ENCODE measurements at places on chromosomes 12 and 14.

DNA sequence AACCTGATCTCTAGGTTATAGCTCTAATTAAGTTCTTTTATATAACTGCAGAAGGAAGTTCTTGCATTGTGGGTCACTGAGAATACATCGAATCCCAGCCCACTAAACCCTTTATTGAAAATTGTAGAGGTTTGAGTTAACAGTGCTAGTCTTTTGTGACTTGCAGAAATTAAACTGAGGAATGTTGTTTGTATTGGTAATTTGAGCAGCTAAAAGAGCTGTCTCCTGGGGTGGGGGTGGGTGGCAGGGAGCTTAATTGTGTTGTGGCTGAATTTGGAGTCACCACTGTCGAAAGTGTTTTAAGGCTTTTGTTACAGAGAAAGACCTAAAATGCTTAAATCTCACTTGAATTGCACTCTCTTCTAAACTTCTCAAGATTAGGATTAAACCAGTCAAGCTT lies 3.2 kb upstream of the COX8C start:
- no peak for DNase-seq

GRCh38 chr12:85266356-85266755 lies 13.7 kb upstream of the ALX1 start:
- no peak for DNase-seq

DNA sequence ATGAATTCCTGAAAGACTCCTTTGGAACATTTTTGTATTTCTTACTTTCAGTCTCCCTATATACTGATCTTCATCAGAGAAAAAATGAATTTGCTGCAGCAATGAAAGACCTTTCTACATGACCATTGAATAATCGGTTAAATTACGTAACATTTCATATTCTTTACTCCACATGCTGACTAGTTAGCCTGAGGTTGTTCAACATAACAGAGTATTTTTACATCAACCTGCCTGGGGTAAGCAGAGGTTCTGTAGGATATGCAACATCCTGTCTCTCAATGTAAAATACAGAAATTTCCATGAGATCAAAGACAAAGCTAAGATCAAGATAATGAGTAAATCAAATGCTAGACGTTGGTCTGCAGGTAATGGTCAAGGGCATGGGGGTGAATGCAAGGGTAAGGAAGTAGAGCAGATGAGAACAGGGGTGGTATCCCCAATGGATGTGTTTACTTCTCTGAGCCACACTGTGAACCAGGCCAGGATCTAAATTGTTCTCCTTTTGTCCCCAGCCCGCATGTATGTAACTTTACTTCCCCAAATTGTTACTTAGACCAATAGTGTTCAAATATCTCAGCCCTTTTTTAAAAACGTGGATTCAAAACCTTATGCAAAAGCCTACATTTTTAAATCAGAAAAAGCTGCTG lies 45.4 kb downstream of the DUSP6 start:
- DNase-seq: no peak

- no peak for DNase-seq
Measured at GRCh38 chr12:6810758-6811157, 10.9 kb upstream of the GPR162 start.

GRCh38 chr12:8513256-8513655 lies at the start of gene CLEC4D:
Gene CLEC4D, plus strand, starts transcription at chr12:8513503. Its CDS starts 230 bp downstream, at chr12:8513733.
- DNase-seq: no peak

GRCh38 chr14:67269298-67270060 lies 28.2 kb downstream of the PALS1 start:
- DNase-seq: no peak

DNA sequence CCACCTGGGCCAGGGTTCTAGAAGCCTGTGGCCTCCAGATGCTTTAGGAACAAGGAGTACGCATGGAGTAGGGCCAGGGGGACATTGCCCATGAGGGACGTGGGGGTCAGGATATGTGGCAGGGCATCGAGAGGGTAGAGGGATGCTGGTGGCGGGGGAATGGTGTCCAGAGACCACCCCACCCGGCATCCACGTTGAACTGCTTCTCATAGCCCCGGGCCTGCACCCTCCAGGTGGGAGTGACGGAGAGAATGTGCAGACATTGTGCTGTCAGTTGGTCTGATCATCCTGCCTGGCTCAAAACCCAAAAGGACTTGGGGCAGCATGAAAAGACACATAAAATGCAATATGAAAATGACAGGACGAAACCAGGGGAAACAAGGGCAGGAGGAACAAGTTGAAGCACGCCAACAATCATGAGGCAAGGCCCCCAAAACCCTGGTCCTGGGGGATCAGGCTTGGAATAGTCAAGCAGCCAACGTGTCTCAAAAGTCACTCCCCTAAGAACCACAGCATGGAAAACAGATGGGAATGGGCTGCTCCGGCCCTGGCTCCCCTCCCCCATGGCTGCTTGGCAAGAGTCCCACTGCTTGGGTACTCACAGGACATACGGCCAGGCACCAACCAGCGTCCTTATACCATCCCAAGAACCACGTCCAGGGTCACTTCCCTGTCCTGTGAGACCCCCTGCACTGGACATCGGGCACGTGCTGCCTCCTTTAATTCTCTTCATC lies 117.9 kb downstream of the DICER1 start:
- DNase-seq: no peak

Measured in kidney capillary endothelial cell (primary cell).